Caki2 (cell line): ENCODE measurements at places on chromosomes 6 and 20. TPM values are rescaled to one million over a fixed set of nuclear protein-coding genes. Genes with fewer than 3 reads are reported as not detected.

GRCh38 chr20:60372822-60373221 is 414.6 kb downstream of the CDH26 start:
- no peak for DNase-seq

- DNase-seq = no peak
These were observed 636.0 kb upstream of the PTCHD4 start for GRCh38 chr6:48747040-48747439.

DNA sequence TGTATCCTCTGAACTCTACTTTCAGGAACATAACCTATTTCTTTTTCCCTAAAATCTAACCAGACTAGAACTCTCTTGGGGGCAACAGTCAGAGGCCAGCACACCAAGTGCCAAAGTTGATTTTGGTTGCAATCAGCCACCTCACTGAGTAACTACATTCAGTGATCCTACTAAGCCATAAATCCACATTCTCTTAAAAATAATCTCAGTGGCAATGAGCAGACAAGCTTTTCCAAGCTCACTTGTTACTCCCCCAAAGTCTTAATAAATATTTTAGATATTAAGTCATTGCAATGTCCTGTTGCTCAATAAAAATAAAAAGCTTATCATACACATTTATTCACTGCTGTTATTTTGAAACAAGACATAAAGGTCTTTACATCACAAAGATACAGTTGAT is 9.8 kb downstream of the RGS17 start:
- DNase-seq = no peak

The MAK gene
- total RNA-seq = not detected in 2 replicates

- DNase-seq = peak; percentile 36
These were observed 39.1 kb downstream of the TMX4 start for GRCh38 chr20:7980332-7981046.

DNA sequence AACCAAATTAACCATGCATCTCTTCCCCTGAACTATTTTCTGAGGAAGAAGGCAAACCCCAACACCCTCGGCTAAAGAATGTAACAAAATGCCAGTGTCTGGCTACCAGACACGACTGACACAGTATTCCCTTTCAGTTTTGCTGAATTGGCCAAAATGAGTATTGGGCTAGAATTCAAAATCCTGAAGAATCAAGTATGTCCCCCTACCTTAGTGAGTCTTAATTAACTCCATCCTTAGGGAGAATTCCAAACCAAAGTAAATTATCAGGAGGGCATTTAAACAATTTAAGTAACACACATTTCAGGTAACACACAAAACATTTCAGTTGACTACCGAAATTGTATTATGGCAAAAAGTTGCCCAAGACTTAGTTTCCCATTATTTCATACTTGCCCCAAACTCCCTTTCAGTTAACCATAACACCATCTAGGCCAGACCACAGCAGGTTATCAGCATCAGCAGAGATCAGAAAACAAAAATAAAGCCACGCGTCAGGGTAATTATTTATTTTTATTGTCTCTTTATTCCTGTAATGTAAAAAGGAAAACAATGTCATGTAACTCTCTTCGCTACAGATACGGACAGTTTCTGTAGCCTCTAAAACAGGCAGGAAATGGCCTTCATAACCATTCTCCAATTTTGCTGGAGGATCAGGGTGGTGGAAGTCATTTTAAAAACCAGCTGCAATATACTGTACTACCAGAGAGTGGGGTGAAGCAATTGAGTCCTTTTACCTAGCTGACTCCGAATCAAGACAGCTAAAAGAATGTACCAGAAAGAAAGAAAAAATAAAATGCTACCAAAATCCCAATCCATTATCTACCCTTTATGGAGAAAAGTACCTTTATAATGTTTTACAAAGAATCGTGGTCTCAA is 1.9 kb downstream of the SNX5 start:
- DNase-seq = no peak

DNA sequence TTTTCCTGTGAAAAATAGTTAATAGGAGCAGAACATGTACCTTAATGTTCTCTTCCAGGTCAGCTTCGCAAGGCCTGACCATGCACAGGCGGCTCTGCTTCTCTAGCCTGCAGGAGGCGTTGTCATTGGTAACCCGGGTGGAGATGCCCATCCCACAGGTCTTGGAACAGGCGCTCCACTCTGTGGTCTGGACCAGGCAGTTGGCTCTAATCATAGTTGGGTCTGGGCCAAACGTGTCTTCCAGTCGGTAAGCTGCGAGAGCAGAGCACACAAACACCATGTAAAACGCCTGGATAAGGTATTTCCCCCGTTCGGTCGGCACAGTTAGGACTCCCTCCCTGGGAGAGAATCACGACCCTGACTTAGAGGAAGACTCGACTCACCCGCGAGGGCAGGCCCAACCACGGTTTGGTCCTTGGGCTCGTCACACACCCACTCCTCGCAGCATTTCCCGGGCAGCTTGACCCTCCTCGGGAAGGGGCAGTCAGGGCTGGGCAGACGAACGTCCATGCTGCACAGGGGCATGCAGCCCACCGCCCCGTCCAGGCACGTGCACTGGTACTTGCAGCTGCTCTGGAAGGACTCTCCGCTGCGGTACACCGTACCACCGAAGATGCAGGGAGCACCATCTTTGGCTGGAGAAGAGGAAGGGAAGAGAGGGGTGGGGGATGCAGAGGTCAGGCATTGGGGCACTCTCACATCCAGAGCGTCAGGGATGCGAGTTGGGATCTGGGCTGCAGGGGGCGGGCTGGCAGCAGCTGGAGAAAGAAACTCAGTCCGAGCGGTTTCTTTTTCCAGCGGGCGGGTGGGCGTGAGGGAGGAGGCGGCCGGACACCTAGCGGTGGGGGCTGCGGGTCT is 1.0 kb downstream of the CCN2 start:
- peak; percentile 83 for DNase-seq

The BANF2 gene
- total RNA-seq = not detected in 2 replicates

- no peak for DNase-seq
These were observed 25.7 kb downstream of the EZR start for GRCh38 chr6:158793432-158793831.

DNA sequence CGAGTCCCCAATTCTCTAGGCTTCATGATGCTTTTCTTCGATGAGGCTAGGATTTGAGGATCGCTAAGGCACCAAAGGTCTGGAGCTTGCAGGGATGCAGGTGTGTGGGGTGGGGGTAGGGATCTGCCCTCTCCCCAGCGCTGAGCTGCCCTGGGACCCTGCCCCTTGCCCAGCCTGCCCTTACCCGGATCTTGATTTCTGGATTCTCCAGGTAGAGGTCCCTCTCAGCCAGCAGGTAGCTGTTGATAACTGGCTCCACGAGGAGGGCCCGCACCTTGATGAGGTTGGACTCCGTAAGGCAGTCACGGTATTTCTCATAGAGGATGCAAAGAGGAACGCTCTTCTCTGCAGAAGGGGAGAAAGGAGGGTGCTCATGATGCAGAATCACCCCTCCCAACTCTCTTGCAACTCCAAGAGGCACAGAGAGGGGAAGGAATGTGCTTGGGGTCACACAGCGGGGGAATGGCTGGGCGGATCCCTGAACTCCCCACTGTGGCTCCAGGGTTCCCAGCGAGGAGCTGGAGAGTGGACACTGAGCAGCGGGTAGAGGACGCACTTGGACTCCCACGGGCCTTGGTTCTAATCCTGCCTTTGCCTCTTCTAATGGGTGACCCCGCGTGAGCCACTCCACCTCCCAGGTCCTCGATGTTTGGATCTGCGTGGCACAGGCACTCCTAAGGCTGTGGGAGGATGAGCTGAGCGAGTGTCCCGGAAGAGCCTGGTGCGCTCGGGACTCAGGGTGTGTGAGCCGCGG is 32.7 kb downstream of the TGM2 start:
- no peak for DNase-seq

DNA sequence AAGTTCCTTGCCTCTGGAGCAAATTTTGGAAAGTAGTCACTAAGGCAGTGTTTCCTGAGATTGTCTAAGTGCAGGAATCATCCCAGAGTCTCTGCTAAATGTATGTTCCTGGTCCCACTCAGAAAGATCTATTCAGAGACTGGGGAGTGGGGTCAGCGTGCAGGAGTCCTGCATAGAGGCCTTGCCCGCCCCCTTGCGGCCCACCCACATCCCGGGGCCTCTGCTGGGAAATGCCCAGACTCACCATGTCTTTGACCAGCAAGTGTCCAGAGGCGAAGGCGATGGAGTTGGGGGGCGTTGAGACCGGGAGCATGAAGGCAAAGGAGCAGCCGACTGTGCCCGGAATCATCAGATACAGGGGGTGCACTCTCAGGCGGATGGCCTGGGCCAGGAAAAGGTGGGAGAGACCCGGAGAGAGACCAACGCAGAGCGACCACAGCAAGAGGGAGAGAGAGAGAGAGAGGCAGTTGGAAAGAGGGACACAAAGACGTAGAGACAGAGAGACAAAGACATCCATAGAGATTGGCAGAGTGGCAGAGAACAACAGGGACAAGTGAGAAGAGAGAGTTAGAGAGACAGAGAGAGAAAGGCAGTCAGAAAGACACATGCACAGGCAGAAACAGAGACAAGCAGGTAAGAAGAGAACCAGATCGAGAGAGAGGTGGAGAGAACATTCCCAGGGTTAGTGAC is 12.9 kb upstream of the OCSTAMP start:
- no peak for DNase-seq

DNA sequence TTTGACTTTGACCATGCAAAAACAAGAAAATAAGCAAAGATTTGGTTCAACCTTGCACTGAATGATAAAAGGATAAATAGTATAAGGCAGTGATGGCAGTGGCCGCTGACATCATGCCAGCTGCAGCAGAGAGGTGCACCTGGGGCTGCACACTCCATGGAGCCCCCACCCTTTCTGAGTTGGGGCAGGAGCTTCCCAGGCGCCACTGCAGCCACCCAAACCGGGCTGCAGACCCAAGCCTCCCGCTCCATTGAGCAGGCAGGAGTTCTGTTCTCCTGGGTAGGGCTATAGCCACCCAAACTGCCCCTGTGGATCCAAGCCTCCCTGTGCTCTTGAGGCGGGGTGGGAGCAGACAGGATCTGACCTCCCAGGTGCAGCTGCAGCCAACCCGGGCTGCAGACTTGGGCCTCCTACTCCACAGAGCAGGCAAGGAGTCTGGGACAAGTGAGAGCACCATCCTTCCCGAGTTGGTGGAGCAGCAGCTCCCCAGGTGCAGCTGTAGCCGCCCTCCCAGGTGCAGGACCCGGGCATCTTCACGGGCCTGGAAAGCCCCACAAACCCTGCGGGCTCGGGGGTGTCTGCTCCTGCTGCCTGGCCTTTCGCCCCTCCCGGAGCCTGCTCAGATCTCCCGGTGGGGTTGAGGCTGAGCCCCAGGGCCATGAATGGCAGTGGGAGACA is 537.9 kb downstream of the TENT5A start:
- DNase-seq = no peak

DNA sequence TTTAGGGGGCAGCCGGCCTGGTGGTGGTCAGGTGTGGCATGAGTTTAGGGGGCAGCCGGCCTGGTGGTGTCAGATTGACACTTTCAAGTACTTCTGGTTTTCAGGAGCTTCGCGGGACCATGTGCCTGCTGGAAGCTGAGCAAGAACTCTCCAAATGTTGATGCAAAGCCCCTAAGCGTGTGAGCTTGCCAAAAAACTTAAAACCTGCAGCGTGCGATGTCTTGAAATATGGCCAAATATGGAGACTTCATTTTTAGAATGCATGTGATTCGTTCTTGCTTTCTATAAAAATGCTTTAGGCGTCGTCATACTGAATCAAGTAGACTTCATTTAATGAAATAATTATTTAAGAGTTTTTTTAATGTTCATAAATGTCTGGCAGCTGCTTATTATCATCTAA is 149.4 kb downstream of the SMOC2 start:
- no peak for DNase-seq

GRCh38 chr6:124873066-124873410 is 89.2 kb upstream of the RNF217 start:
- no peak for DNase-seq

DNA sequence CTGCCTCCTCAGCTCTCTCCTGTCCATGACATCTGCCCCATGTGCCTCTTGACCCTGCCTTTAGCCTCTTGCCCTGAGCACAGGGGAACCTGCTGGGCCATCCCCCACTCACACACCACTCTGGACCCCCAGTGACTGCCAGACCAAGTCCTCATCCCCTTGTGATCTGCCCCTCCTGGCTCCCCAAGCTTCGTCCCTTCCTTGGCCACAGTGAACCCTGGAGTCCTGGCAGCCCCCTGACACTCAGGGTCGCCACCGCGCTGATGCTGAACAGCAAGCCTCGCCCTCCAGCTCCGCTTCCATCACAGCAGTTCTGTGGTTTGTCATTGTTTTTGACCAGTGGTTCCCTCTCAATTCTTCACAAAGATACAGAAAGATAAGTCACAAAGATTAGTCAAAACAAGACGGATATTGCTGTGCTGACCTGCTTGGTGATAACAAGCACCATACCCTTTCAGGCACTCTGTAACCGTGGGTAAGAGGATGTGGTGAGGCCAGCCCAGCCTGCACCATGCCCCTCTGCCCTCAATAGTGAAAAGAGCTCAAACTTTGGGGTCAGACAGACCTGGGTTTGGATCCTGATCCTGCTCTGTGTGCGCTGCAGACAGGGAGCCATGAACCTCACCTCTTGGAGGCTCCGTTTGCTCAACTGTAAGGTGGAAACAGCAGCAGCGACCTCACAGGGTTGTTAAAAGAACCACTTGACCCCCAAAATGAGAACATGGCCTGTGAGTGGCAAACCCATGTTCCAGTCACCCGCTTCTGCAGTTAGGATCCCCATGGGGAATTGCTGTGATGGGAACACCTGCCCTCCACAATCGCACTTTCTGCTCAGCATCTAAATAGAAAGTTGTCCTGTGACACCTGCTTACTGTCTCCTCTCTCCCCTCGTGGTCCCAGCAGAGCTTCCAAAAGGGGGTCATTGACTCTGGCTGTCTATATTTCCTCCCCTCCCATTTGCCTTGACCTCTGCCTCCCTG is 114.5 kb downstream of the TOX2 start:
- DNase-seq = no peak

GRCh38 chr6:79702691-79703090 is 71.6 kb downstream of the SH3BGRL2 start:
- no peak for DNase-seq

GRCh38 chr6:112337209-112337638 is 9.9 kb upstream of the RFPL4B start:
- DNase-seq = peak; percentile 21

GRCh38 chr6:157956171-157956730 is 25.4 kb upstream of the SYNJ2 start:
- DNase-seq = no peak

DNA sequence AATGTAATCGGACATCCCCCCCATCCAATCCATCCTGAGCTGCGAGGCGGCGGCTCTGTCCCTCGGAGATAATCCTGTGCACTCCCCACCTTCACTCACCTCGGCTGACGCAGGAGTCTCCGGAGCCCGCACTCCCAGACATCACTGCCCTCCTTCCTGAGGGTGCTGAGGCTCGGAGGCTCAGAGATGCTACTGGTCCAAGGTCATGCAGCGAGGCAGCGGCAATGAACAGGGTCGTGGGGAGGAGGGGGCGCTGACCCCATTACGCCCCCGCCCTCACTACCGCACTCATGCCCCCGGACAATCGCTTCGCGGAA is 485 bp downstream of the ADISSP start:
- DNase-seq = no peak

GRCh38 chr20:830011-830521 is 3.4 kb upstream of the FAM110A start:
- no peak for DNase-seq
